ENCODE measurements at places on chromosomes 6 and 20.

GRCh38 chr20:64055893-64056638, 6.6 kb upstream of the SOX18 start:
- DNase-seq = no peak

DNA sequence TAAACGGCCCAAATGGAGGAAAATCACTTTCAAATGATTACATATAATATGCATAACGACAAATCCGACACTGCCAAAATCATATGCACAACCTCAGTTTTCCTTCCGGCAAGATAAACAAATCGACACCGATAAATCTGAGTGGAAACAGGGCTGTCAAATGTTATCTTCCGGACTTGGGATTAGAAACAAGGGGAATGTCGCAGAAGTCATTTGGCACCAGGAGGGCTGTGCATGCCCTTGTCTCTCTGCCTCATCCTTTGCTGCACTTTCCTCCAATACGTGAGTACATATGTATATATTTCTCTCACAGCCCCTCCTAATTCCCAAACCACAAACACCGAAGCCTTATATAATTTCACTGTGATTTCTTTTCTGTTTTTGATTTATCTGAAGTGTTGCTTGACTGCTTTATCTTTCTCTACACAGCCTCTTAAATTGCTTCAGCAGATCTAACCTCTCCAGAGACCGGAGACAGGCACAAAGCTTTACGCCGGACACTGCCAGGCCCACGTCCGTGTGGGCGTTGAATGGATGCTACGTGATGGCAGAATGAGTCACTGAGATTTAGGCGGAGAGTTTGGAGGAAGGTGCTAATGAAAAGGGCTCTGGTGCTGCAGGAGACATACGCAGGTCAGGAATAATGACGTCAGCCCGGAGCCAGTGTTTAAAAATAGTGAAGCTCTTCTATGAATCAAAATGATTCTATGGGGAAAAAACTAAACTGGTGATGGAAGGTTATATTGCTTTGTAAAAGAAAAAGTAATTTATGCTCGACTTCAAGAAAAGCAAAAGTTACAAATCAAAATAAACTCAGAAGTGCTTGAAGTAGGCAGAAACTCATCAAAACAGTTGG, 21.0 kb upstream of the PRELID3B start:
- DNase-seq = no peak

- DNase-seq = no peak
Measured at GRCh38 chr6:113823916-113824315, 33.2 kb upstream of the MARCKS start.

DNA sequence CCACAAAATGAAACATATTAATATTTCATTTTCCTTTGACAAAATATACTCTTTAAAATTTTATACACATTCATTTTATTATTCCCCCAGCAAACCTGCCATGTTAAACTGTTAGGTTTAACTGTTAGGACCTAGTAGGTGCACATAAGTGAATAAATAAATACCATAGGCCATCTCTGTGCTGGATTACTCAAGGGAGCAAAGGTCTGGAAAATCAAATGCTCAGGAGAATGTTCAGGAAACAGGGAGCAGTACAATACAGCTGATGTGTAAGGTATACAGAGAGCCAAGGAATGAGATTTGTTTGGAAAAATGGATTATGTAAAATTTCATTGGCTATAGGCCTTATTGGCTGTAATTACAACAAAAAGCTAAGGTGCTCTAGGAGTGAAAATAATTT, 339.3 kb downstream of the BCKDHB start:
- DNase-seq = no peak

- DNase-seq = no peak
Measured at GRCh38 chr6:118509009-118509617, 39.0 kb upstream of the PLN start.

- no peak for DNase-seq
Measured at GRCh38 chr20:14049111-14049510, 53.8 kb downstream of the MACROD2 start.

DNA sequence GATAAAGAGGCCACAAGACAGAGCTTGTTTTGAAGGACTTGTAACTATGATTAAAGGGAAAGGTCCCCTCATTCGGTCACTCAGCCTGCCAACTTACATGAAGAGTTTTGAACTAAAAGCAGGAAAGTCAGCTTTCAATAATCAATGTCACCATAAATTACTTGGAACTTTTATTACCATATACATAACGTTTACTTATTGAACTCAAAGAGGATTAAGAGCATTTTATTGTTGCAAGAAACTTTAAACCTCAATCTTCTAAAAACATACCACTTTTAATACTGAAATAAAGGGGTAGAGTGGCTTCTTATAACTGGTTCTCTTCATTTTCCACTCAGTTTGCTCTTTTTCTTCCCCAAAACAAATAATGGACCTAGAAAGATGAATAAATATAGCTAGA, 65.1 kb downstream of the CNKSR3 start:
- no peak for DNase-seq

- DNase-seq = no peak
Measured at GRCh38 chr20:49795135-49795424, 17.5 kb upstream of the SLC9A8 start.

GRCh38 chr6:24802271-24803059, 3.7 kb upstream of the ARMH2 start:
- no peak for DNase-seq

DNA sequence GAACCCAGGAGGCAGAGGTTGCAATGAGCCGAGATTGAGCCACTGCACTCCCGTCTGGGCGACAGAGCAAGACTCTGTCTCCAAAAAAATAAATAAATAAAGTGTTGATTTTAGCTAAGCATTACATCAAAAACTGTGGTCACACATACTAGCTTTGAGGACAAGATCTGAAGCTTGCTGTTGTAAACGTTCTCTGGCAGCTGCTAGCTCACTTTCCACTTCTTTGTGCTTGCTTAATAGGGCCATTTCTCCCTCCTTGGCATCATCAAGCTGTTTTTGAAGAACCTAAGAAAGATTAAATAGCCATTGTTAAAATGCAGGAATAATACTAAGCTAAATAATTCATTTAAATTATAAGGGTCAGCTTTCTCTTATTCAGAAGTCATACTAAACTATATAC, 55.7 kb downstream of the FAM184A start:
- DNase-seq = no peak

- DNase-seq = no peak
Measured at GRCh38 chr20:21564127-21564773, 50.4 kb upstream of the NKX2-2 start.
